ENCODE measurements at places on chromosomes 2 and 18. TPM values are rescaled to one million over a fixed set of nuclear protein-coding genes. Genes with fewer than 3 reads are reported as not detected.

The TRIB2 gene
- 25.4 TPM for total RNA-seq

The SLC5A7 gene
- total RNA-seq = 1.3 TPM

The CAVIN2 gene
- 145 TPM for total RNA-seq

The MBD2 gene
- total RNA-seq = 50.3 TPM

The SMYD5 gene
- total RNA-seq = 58.8 TPM
